ENCODE measurements at places on chromosomes 7 and 10.

DNA sequence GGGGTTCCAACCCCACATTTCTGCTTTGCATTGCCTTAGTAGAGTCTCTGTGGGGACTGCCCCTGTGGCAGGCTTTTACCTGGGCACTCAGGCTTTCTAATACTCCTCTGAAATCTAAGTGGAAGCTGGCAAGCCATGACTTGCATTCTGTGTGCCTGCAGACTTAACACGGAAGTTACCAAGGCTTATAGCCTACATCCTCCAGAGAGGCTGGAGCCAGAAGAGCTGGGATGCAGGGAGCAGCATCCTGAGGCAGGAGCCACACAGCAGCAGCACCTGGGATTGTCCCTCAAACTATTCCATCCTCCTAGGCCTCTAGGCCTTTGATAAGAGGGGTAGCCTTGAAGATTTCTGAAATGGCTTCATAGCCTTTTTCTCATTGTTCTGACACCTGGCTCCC, 22.1 kb upstream of the ABCC2 start:
- no peak for DNase-seq
- peaks cover 82% of the 10 kb centered on the region for H3K36me3 ChIP-seq
- no peaks in the 10 kb centered on the region for H3K27me3 ChIP-seq
- H3K27ac ChIP-seq: no peak overlapping the region
- H3K4me1 ChIP-seq: no peaks in the 10 kb centered on the region

DNA sequence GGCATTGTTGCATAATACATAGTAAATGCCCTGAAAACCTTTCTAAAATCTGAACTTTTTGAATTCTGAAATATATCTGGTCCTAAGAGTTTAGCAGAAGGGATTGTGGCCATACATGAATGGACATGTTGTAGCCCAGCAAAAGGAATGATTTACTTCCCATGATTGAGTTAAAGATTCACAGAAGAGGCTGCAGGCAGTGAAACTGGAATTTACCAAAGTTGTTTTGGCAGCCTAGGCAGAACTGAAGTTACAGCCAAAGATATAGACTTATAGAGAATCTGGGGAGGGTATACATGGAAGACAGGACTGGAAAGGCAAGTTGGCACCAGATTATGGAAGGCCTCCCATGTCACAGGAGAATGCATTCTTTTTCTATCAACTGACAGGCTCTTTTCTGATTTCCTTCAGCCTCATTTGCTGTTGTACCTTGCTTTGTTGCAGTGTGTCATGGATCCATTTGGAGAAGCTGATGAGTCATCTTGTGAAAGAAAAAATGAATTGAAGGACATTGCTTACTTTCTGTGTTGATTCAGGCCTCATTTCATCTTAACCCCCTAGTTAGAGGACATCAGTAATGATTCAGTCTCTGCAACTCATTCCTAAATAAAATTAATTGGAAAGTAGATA, 356.2 kb upstream of the LRGUK start:
- no peaks in the 10 kb centered on the region for H3K4me1 ChIP-seq
- H3K27ac ChIP-seq: no peak overlapping the region
- no peak for DNase-seq

DNA sequence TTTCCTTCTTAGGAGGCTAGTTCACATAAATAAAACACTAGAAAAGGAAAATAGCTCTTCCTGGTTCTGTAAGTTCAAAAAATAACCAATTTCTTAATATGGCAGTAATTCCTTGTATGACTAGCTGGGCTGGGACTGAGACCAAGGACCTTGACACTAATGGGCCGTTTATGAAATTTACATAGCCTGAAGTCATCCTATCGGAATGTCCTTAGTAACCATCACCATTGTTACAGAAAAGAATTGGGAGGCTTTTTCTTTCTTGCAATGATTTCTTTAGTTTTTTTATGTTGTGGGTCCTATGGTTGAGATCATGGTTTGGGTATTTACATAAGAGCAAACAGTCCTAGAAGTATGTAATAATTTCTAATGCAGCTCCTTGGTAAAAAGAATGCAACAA, 87.1 kb upstream of the HDAC9 start:
- no peaks in the 10 kb centered on the region for H3K27me3 ChIP-seq
- H3K4me3 ChIP-seq: no peak overlapping the region
- H3K4me1 ChIP-seq: no peaks in the 10 kb centered on the region
- DNase-seq: no peak

DNA sequence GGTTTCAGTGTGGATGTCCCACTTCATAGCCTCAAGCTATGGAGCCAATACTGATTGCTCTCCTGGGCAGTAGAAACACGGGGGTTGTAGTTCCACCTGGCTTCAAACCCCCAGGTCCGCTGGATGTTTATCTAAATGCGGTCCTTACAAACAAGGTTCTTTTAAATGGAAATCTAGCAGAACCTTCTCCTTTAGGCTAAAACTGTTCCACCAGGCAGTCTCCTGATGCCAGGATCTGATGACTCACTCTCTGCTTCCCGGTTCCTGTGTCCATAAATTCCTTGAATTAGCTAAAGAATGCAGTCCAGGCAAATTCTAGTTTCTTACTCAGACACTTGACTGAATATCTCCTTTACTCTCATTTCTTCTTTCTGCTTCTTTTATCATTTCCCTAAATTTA, 108.4 kb upstream of the FAM3C start:
- H3K4me3 ChIP-seq: no peak overlapping the region
- H3K4me1 ChIP-seq: no peaks in the 10 kb centered on the region
- no peak for DNase-seq

DNA sequence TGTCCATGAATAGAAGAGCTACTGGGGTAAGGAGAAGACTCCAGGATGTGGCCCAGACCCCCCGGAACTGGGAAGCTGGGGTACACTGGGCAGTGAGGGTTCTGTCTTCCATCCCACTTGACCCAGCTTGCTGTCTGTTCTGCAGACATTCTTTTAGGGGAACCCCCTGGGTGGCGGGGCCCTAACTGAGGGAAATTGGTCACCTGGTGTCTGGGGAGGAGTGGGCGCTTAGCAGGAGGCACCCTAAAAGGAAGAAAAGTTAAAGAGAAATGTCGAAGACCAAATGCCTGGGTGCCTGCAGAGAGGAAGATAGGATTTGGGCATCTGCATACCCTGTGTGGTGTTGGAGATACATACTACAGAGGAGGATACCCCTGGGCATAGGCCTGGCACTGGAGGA, 1.0 kb downstream of the AP1S1 start:
- H3K4me1 ChIP-seq: peaks cover 7% of the 10 kb centered on the region
- no peak overlapping the region for H3K27ac ChIP-seq
- H3K27me3 ChIP-seq: peaks cover 8% of the 10 kb centered on the region
- no peak for DNase-seq
- H3K4me3 ChIP-seq: peak overlapping the region; percentile 80

DNA sequence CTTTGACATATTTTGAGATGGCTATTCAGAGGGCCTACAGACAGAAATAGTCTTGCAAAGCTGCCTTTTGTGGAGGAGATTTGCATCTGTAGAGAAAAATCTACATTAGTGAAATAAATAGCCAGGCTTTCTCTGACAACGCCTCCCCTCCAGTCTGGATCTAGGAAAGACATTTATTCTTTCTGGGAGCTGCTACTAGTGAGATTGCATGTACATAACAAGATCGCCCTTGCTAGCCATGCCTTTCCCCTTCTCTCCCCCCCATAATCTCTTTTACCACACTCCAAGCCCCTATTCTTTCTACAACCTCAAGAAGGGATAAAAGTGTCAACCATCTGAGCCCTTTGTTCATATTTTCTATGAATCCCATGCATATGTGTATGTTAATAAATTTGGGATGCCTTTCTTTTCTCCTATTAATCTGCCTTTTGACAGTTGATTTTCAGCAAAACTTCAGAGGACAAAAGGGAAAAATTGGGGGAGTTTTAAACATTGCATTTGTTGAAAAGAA, 194.2 kb downstream of the SNX13 start:
- no peak for DNase-seq
- H3K36me3 ChIP-seq: no peaks in the 10 kb centered on the region
- H3K27ac ChIP-seq: no peak overlapping the region
- no peak overlapping the region for H3K4me3 ChIP-seq
- no peaks in the 10 kb centered on the region for H3K27me3 ChIP-seq
- no peaks in the 10 kb centered on the region for H3K4me1 ChIP-seq

DNA sequence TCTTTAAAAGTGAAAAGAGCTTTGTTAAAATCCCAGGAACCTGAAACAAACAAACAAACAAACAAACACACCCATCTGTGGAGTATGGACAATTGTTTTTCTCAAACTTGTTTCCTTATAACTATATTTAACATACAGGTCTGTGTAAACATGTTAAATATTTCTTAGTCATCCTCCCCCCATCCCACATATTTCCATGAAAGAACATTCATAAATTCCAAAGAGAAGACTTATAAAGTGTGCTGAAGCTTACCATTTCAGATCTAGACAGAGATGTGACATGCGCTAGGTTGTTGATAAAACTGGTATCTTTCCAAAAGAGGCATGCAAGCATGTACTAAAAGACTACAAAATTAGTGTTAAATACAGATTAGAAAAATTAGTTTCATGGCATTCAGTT, 6.5 kb downstream of the FKBP14 start:
- no peak for DNase-seq
- H3K4me1 ChIP-seq: no peaks in the 10 kb centered on the region
- H3K4me3 ChIP-seq: no peak overlapping the region
- H3K27ac ChIP-seq: no peak overlapping the region
- H3K36me3 ChIP-seq: no peaks in the 10 kb centered on the region

GRCh38 chr7:33449847-33450246, 320.5 kb downstream of the BBS9 start:
- H3K4me1 ChIP-seq: no peaks in the 10 kb centered on the region

GRCh38 chr10:9262770-9263169, 1208.3 kb downstream of the GATA3 start:
- no peaks in the 10 kb centered on the region for H3K27me3 ChIP-seq
- H3K36me3 ChIP-seq: no peaks in the 10 kb centered on the region
- DNase-seq: no peak
- no peaks in the 10 kb centered on the region for H3K4me1 ChIP-seq
- no peak overlapping the region for H3K27ac ChIP-seq
- no peak overlapping the region for H3K4me3 ChIP-seq

GRCh38 chr10:68759223-68759863, 38.3 kb downstream of the CCAR1 start:
- H3K36me3 ChIP-seq: peaks cover 18% of the 10 kb centered on the region
- no peak overlapping the region for H3K27ac ChIP-seq
- DNase-seq: no peak
- H3K4me3 ChIP-seq: no peak overlapping the region
- no peaks in the 10 kb centered on the region for H3K4me1 ChIP-seq

Data from tibial nerve (tissue), 4 donors.